Uterus (tissue), 4 donors: ENCODE measurements at places on chromosomes 2 and 18. TPM values are rescaled to one million over a fixed set of nuclear protein-coding genes. Genes with fewer than 3 reads are reported as not detected.

DNA sequence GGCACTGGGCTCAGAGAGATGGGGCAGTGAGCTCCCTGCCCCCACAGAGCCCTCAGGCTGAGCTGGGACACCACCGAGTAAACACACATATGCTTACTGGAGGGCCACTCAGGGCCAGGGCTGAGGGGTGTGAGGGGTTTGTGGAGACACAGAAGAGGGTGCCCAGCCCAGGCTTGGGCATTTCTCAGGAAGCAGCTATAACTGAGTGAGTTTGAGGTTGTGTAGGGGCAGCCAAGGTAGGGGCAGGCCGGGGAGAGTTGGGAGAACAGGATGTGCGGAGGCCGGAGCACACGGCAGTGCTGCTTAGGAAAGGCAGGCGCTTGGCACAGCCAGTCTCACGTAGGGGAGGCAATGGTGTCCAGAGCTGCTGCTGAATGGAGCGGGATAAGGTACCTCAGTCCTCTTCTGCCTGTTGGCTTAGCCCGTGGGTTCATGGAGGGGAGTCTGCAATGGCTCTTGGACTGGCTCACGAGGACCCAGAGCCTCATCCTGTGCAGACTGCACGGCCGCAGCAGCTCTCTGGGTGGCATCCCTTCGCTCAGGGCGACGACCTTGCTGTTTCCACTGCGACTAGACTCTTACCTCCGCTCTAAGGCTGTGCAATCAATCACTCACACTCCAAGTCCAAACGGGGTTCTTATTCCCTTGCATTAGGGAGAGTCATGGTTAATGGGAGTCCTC lies 466.1 kb upstream of the HS6ST1 start:
- H3K4me3 ChIP-seq = no peak overlapping the region
- H3K27ac ChIP-seq = no peak overlapping the region
- no peak for DNase-seq
- no peaks in the 10 kb centered on the region for H3K27me3 ChIP-seq
- H3K36me3 ChIP-seq = no peaks in the 10 kb centered on the region
- H3K4me1 ChIP-seq = no peaks in the 10 kb centered on the region

DNA sequence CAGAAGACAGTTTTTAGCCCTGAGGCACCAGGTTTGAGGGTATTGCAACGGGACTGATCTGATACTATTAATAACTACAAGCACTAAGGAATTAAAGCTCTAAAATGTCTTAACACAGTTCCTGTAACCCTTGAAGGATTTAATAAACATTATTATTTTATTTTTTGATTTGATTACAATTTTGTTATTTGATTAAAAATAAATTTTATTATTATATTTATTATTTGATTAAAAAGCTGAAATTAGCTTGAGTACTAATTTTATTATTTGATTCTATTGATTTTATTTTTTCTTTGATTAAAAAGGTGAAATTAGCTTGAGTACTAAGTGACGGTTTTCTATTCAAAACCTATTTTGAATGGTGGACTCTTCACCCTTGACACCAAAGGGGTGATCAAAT lies 307.3 kb downstream of the ZNF521 start:
- no peaks in the 10 kb centered on the region for H3K36me3 ChIP-seq
- H3K27ac ChIP-seq = no peak overlapping the region
- no peak for DNase-seq
- H3K4me1 ChIP-seq = no peaks in the 10 kb centered on the region
- H3K4me3 ChIP-seq = no peak overlapping the region

- H3K27ac ChIP-seq = no peak overlapping the region
- no peaks in the 10 kb centered on the region for H3K27me3 ChIP-seq
- H3K4me3 ChIP-seq = no peak overlapping the region
- H3K4me1 ChIP-seq = no peaks in the 10 kb centered on the region
- H3K36me3 ChIP-seq = no peaks in the 10 kb centered on the region
Observed at GRCh38 chr2:151906633-151906998, 78.4 kb upstream of the ARL5A start.

DNA sequence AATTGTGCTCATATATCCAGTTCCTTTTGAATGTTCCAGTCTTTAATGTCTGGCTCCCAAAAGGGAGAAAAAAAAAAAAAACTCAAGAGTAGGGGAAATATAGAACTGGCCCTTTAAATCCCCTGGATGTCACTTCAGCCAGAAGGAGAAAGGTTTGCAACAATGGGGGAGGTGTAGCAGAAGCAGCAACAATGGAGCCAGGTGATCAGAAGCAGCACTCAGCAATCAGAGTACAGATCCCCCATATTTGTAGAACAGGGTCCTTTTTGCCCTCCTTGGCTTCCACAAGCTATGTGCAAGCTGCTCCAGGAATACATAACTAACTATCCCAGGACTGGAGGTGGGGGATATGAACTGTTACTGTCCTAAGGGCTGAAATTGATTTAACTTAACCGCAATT lies 25.8 kb upstream of the ZNF397 start:
- no peak overlapping the region for H3K4me3 ChIP-seq
- no peaks in the 10 kb centered on the region for H3K36me3 ChIP-seq
- H3K4me1 ChIP-seq = no peaks in the 10 kb centered on the region

DNA sequence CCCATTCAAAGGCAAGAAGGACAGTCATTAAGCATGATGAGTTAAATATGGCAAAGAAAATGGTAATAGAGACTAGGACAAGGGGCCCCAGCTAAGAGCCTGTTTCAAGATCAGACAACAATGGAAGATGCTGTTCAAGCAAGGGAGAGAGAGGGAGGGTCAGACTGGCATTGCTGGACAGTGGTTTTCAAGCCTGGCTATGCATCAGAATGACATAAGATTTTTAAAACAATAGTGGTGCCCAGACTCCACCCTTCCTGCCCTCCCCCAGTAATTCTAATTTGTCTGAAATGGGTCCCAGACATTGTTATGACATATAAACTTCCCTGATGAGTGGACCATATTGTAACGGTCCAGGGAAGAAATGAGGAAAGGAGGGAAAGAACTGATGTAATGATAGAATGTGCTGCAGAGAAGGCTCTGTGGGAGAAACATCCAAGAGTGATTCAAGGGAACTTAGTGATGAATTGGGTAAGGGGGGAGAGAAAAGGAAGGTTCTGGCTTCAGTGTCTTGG lies 112.9 kb upstream of the TRIB2 start:
- no peaks in the 10 kb centered on the region for H3K27me3 ChIP-seq
- H3K27ac ChIP-seq = no peak overlapping the region
- no peak overlapping the region for H3K4me3 ChIP-seq
- no peaks in the 10 kb centered on the region for H3K4me1 ChIP-seq
- no peaks in the 10 kb centered on the region for H3K36me3 ChIP-seq
- no peak for DNase-seq

Gene MOB4
- total RNA-seq = 46.5 TPM

DNA sequence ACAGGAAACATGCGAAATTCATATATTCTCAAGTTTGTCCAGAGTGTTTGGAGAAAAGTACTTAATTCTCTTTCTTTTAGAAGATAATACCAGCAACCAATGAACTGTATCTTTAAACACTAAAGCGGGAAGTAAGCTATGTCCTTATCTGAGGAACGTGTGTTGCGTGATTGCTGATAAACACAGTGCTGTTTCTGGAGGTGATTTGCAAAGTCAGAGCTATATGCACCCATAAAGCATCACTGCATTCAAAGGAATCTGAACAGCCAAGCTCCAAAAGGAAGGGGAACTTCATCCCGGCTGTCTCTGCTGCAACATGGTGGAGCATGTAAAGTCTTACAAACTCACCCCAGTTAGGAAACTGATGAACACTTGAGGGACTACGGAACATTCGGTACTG lies 271.7 kb upstream of the FN1 start:
- no peak overlapping the region for H3K4me3 ChIP-seq
- H3K36me3 ChIP-seq = no peaks in the 10 kb centered on the region
- no peak for DNase-seq
- no peak overlapping the region for H3K27ac ChIP-seq
- H3K4me1 ChIP-seq = no peaks in the 10 kb centered on the region

Gene ECEL1
- not detected for total RNA-seq

Gene MFSD2B
- total RNA-seq = 1.4 TPM
